ENCODE measurements at places on chromosomes 4 and X. TPM values are rescaled to one million over a fixed set of nuclear protein-coding genes. Genes with fewer than 3 reads are reported as not detected.

GRCh38 chr4:30716158-30716557, 4.0 kb upstream of the PCDH7 start:
- no peak for DNase-seq

- no peak for DNase-seq
These were observed 18.0 kb upstream of the RHOXF2 start for GRCh38 chrX:120140293-120140981.

- DNase-seq, result no peak
These were observed 5.6 kb downstream of the SEPTIN11 start for GRCh38 chr4:76955182-76955581.

GRCh38 chr4:37071576-37071975, 173.0 kb upstream of the NWD2 start:
- no peak for DNase-seq

The CPZ gene
- 1.1 TPM for total RNA-seq

GRCh38 chrX:40142417-40142816, 44.7 kb upstream of the BCOR start:
- DNase-seq, result peak; percentile 59

The FRMD7 gene
- total RNA-seq, result not detected

The MTMR8 gene
- total RNA-seq, result 2.3 TPM

GRCh38 chrX:10922159-10922558, 189.0 kb upstream of the HCCS start:
- peak; percentile 1 for DNase-seq

Measured in adrenal gland (tissue), 19 donors.